Upper lobe of right lung (tissue), 1 donor: ENCODE measurements at places on chromosomes 7 and 10. TPM values are rescaled to one million over a fixed set of nuclear protein-coding genes. Genes with fewer than 3 reads are reported as not detected.

Gene PLPP4
- total RNA-seq, result 0.38 TPM

Gene ANXA7
- 102 TPM for total RNA-seq

Gene AKR1C8
- total RNA-seq, result 0.55 TPM

Gene KEL
- 0.87 TPM for total RNA-seq

Gene LAMB1
- 156 TPM for total RNA-seq

Gene MBL2
- total RNA-seq, result not detected

Gene ENKUR
- 0.49 TPM for total RNA-seq

Gene STEAP1
- 5.7 TPM for total RNA-seq

Gene CALD1
- total RNA-seq, result 213 TPM

Gene TMEM130
- 20.0 TPM for total RNA-seq

Gene PLAC9
- total RNA-seq, result 24.1 TPM
